ENCODE measurements at places on chromosomes 6 and 20. TPM values are rescaled to one million over a fixed set of nuclear protein-coding genes. Genes with fewer than 3 reads are reported as not detected.

DNA sequence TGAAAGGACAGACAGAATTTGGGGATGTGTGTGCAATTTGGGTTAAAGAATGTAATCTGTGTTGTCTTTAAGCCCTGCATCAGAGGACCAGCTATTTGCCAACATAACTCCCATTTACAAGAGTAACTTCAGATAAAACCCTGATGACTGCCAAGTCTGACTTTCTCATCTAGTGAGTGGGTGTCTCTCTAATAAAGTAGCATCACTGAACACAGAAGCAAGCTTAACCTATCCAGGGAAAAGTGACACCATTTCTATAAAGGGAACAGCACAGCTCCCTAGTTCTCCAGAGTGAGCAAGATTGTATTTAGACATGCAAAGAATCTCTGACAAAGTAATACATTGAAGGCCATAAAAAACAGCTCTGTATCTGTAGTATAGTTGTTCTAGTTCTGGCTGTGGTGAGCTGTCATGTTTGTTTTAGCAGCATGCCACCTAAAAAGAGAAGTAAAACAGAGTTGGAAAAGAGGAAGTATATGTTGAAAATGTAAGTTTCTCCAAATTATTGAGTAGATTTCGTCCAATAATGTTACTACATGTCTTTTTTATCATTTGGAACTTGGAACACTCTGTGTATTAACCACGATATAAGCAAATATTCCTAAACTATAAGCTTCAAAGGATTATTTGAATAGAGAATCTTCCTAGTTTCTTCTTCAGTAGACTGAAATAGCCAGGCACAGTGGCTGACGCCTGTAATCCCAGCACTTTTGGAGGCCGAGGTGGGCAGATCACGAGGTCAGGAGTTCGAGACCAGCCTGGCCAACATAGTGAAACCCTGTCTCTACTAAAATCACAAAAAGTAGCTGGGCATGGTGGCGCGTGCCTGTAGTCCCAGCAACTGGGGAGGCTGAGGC lies 8.8 kb upstream of the PIM1 start:
- H3K27me3 ChIP-seq = no peaks in the 10 kb centered on the region
- no peak for DNase-seq
- no peak overlapping the region for H3K27ac ChIP-seq
- no peaks in the 10 kb centered on the region for H3K36me3 ChIP-seq
- H3K4me3 ChIP-seq = no peak overlapping the region

Gene SASH1
- total RNA-seq = 33.9 TPM

- H3K27me3 ChIP-seq = no peaks in the 10 kb centered on the region
- DNase-seq = no peak
- no peak overlapping the region for H3K4me3 ChIP-seq
- H3K27ac ChIP-seq = no peak overlapping the region
Measured at GRCh38 chr6:89364586-89364985, 12.1 kb upstream of the UBE2J1 start.

DNA sequence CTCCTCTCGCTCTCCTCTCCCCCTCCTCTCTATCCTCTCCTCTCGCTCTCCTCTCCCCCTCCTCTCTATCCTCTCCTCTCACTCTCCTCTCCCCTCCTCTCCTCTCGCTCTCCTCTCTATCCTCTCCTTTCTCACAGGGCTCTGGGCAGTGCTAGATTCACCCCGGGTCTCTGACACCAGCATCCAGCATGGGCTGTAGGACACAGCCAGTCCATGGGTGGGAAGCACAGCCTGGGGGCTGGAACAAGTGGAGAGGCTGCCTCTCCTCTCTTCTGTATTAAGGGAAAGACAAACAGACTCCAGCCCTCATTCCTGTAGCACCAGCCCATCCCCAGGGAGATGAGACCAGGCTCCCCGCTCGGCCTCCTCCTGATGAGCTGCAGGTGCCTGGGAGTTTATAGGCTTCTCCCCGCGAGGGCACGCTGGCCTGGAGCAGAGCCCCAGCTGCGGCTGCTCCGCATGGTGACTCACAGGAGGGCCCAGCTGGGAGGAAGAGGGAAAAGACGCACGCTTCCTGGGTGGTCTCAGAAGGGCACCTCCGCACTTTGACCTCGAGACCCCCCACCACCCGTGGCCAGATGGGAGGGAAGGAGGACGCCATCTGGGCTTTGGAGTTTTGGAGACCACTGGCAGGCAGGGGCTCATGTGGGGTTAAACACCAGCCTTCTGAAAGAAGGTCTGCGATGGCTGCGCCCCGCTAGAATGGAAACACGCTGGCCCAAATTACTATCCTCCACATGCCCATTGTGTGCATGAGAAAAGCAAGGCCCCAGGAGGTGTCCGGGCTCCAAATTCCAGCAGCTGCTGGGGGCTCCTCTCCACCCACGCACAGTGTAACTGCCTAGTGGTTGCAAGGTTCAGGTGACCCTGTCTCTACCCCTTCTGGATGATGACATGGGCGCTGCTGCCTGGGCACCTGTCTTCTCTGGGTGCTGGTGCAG lies 68.0 kb downstream of the BMP7 start:
- no peaks in the 10 kb centered on the region for H3K4me1 ChIP-seq
- H3K4me3 ChIP-seq = no peak overlapping the region
- DNase-seq = no peak
- no peaks in the 10 kb centered on the region for H3K36me3 ChIP-seq
- no peak overlapping the region for H3K27ac ChIP-seq

- H3K27ac ChIP-seq = peak within 1 kb of the TSS; percentile 72
- H3K27me3 ChIP-seq = no peaks in the 10 kb centered on the region
- peak; percentile 92 for DNase-seq
- no peaks in the 10 kb centered on the region for H3K36me3 ChIP-seq
- H3K4me3 ChIP-seq = peak within 1 kb of the TSS; percentile 28
Measured at GRCh38 chr6:32940656-32941213, at the start of gene HLA-DMB. TSS of gene HLA-DMB (minus strand) at chr6:32941028. CDS start at chr6:32940807, 221 bp downstream.

Gene PRL
- total RNA-seq = not detected

GRCh38 chr20:36544134-36545018 lies 3.1 kb downstream of the MYL9 start:
- peak overlapping the region; percentile 68 for H3K4me3 ChIP-seq
- peak overlapping the region; percentile 93 for H3K27ac ChIP-seq
- no peaks in the 10 kb centered on the region for H3K36me3 ChIP-seq
- peak; percentile 46 for DNase-seq
- H3K4me1 ChIP-seq = peaks cover 57% of the 10 kb centered on the region

DNA sequence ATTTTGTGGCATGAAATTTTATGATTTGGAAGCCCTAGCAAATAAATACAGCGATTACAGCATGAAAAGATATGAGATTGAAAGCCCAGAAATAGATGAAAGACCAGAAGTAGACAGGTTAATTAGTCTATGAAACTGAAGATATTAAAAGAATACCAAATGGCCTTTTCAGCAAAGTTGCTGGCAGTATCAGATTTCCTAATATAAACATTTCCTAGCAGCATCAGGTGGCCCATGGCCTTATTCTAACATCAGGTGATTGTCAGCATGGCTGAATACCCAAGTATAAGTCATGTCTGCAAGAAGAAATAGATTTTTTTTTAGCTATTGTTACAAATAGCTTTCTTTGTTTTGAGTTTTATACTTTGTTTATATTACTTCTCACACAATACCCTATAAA lies 93.2 kb downstream of the CLVS2 start:
- no peaks in the 10 kb centered on the region for H3K27me3 ChIP-seq
- DNase-seq = no peak
- H3K4me3 ChIP-seq = no peak overlapping the region
- H3K4me1 ChIP-seq = no peaks in the 10 kb centered on the region

Gene LGSN
- not detected for total RNA-seq

GRCh38 chr20:51129147-51129776 lies 106.4 kb upstream of the KCNG1 start:
- H3K4me3 ChIP-seq = no peak overlapping the region
- H3K36me3 ChIP-seq = no peaks in the 10 kb centered on the region
- no peak overlapping the region for H3K27ac ChIP-seq
- no peaks in the 10 kb centered on the region for H3K27me3 ChIP-seq
